ENCODE measurements at places on chromosomes 7 and 10. TPM values are rescaled to one million over a fixed set of nuclear protein-coding genes. Genes with fewer than 3 reads are reported as not detected.
A peak's percentile ranks its signal among the peaks of the same experiment; 100 is the strongest.

Gene ITGA8
- 17.5 TPM for total RNA-seq

Gene CRHR2
- 0.20 TPM for total RNA-seq

DNA sequence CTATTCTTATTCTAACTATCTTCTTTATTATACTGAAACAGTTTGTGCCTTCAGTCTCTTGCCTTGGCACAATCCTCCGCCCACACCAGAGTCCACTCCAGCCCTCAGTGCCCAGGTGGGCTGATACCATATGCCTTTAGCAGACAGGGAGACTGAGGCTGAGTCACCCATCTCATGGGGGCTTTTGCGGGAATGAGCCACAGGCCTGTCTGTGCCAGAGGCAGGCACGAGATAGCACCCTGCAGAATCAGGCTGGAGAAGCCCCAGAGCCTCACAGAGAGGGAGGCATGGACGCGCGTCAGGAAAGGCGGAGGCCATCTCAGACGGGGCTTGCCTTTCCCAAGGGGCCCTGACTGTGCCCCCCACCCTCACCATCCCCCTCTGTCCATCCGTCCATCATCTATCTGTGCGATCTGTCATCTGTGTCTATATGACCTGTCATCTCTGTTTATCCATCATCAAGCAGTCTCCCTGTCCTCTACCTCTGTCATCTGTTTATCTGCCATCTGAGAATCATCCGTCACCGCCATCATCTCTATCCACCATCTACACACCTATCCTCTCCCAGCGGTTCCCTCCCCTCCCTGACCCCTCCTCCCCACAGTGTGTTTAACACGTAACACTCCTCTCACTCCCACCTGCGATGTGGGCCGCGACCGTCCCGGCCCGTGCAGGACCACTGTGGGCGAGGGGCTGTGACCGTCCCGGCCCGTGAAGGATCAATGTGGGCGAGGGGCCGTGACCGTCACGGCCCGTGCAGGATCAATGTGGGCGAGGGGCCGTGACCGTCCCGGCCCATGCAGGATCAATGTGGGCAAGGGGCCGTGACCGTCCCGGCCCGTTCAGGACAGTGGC, 7.3 kb upstream of the ADAP1 start:
- DNase-seq = no peak

Gene TRPV6
- 1.8 TPM for total RNA-seq

Gene BLVRA
- 19.0 TPM for total RNA-seq

- DNase-seq = no peak
Observed at GRCh38 chr10:70433581-70434280, 7.8 kb downstream of the NODAL start.

DNA sequence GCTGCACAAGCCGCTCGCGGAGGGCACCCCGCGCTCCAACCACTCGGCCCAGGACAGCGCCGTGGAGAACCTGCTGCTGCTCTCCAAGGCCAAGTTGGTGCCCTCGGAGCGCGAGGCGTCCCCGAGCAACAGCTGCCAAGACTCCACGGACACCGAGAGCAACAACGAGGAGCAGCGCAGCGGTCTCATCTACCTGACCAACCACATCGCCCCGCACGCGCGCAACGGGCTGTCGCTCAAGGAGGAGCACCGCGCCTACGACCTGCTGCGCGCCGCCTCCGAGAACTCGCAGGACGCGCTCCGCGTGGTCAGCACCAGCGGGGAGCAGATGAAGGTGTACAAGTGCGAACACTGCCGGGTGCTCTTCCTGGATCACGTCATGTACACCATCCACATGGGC, 50.0 kb downstream of the FIGNL1 start:
- no peak for DNase-seq

Gene GDF2
- total RNA-seq = not detected

- DNase-seq = no peak
Observed at GRCh38 chr7:51180092-51180491, 136.5 kb downstream of the COBL start.

Gene EIF4H
- 194 TPM for total RNA-seq

DNA sequence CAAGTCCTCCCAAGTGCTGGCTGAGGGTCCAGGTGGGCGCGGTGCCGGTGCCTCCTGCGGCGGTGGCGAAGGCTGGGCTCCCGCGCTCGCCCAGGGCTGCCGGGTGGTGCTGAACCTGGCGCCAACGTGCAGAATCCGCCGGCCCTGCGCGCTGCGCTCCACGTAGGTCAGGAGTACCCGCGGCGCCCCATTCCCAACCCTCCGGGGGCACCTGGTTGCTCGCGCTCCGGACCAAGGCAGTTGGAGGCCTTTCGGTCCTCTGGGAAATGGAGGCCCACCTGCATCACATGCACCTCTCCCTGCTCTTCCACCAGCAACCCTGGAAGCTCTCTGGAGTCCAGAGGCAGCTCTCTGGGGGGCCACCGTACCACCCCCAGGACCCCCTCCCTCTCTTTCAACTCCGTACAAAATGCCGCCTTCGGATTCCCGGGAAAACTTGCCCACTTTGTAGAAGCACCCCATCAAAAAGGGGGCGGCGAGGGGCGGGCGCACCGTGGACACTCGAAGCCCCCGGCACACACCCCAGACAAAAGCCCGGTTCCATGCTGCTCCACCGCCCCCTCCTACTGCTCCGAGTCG, 745 bp downstream of the SLC16A9 start:
- no peak for DNase-seq

Gene PHTF2
- 27.6 TPM for total RNA-seq

DNA sequence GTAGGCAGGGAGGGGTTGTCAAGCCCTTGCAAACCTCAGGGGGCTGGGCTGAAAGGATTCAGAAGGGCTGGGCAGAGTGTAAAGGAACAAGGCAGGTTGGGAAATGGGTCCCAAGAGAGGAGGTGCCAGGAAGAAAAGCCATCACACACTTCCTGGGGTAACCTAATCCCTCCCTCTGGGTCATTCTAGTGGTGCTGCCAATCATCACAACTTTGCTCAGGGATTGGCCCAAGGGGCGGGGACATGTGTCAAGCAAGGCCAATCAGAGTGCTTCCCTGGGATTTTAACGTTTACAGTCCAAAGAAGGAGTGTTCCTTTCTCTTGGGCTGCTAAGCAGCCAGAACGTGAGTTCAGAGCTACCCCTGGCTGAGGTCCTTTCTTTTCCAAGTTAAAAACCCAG, 57.1 kb upstream of the NPTX2 start:
- DNase-seq = no peak

DNA sequence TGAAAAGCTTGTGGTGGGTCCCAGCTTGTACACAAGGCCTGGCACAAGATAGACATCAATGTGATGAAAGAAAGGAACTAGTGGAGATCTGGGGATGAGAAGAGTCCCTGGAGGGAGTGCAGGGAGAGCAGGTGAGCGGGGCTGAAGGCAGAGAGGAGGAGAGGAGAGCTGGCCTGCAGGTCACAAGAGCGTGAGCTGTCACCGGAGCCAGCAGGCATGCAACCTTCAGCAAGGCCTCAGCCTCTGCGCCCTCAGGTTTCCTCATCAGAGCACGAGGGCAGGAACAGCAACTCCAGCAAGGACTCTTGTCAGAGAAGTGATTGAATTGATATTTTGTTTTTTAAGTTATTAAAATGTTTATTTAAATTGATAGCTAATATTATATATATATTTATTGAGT, 188.6 kb downstream of the CXCL12 start:
- DNase-seq = no peak

Gene EMX2
- total RNA-seq = 5.5 TPM

- DNase-seq = no peak
Observed at GRCh38 chr10:56222237-56222636, 138.8 kb downstream of the ZWINT start.

Gene TMEM168
- total RNA-seq = 42.6 TPM

- DNase-seq = no peak
Observed at GRCh38 chr7:45390180-45390579, 184.0 kb upstream of the ADCY1 start.

DNA sequence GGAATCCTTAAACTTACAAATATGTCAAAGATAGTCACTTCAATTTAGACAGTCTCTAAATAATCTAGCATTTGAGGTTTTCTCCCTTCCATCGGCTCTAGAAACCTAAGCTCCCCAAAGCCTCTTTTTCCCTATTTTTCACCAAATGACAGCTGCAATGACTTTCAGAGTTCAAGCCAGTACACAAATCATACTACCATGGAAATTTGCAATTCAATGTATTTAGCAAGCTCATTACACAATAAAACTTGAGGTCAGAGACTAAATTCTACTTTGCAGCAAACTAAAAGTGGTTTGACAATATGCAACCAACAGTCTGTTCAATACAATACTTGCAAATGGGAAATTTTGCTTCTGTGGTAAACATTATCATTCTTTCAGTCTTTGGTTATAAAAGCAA, 80.3 kb downstream of the SKIDA1 start:
- no peak for DNase-seq

Gene NEURL1
- 2.1 TPM for total RNA-seq

DNA sequence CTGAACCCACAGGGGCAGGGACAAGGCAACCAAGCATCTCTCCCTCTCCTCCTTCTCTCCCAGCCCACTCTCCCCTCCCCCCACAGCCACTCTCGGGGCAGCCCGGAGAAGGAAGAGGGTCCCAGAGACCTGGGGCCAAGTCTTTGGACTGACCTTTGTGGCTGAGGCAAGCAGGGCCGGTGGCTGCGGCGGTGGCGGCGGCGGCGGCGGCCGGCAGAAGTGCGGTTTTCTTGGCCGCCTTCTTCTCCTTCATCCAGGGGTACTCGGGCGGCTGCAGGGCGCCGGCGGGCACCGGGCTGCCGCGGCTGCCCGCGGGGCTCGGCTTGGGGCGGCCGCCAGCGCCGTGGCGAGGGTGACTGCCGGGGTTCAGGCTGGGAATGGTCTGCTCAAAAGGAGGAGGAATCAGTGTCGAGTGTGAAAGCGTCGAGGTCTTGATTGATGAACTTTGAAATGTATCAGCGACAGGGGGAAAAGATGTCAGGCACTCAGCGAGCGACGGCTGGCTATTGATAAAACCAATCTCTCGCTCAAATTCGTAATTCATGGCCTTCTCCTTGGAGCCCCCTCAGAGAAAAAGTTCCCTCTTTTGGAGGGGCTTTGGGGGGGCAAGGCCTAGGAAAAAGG, 414 bp downstream of the HOXA2 start:
- no peak for DNase-seq

Gene PI4K2A
- 7.7 TPM for total RNA-seq

- peak; percentile 44 for DNase-seq
Observed at GRCh38 chr7:16638282-16639280, 7.0 kb downstream of the ANKMY2 start.

GRCh38 chr10:18140149-18140956, at the start of gene CACNB2:
Gene CACNB2, plus strand, starts transcription at chr10:18140424.
- peak; percentile 30 for DNase-seq

GRCh38 chr10:50470798-50471582, 152.8 kb downstream of the SGMS1 start:
- no peak for DNase-seq

GRCh38 chr10:22601618-22602017, 112.8 kb downstream of the PIP4K2A start:
- DNase-seq = no peak

Gene TMEM236
- total RNA-seq = 0.69 TPM

DNA sequence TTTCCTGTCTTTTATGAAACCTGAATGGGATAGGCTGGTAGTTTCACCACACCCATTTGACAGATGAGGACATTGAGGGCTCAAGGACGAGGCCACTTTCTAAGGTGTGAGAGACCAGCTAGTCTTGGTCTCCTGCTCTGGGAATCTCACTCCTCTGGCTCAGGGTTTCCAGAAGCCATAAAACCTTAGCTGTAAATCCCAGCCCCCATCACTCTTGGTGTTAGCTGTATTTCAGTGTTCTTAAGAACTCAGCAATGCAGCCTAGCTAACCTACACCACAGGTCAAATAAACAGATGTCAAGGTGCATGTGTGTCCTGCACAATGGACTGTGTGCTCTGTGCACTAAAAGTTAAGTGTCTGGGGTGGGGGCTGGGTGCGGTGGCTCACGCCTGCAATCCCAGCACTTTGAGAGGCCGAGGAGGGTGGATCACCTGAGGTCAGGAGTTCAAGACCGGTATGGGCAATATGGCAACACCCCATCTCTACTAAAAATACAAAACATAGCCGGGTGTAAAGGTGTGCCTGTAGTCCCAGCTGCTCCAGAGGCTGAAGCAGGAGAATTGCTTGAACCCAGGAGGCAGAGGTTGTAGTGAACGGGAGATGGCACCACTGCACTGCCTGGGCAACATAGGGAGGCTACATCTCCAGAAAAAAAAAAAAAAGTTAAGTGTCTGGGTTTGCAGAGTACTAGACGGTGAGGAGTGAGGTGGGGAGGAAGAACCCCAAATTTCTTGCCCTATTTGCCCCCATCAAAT, 567 bp upstream of the EPO start:
- DNase-seq = no peak

GRCh38 chr7:142381727-142382390, 124.0 kb upstream of the PRSS58 start:
- DNase-seq = no peak

GRCh38 chr7:119482209-119482608, 790.8 kb upstream of the KCND2 start:
- no peak for DNase-seq

Gene MOGAT3
- total RNA-seq = not detected

DNA sequence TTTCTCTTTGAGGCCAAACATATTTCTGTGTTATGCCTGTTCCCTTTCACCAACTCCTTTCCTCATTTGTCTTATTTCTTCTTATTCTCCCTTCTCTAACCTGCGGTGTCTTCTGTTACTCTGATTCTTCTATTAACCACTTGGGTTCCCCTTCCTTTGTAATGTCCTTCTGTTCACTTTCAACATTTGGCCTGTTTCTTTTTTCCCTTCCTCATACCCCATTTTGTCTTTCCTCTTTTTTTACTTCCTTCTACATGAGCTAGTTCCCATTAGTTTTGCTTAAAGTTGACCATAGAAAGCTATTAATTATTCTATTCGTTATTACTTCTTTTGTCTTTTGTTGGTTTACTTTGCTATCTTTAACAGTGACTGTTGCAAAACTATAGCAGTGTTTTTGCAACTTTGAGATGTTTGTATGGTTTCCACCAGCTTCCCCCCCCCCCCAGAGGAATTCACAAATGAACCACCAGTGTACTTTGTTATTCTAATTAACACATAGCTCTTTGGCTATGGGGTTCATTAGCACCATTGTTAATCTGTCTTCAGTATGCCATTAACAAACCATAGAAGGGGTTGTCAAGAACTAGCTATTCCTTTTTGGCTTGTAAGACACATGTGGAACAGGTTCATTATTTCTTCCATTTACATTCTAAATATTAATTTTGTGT, 2.9 kb downstream of the LRGUK start:
- no peak for DNase-seq

Gene FHIP2A
- total RNA-seq = 25.7 TPM

Gene HOXA10
- 2.8 TPM for total RNA-seq

DNA sequence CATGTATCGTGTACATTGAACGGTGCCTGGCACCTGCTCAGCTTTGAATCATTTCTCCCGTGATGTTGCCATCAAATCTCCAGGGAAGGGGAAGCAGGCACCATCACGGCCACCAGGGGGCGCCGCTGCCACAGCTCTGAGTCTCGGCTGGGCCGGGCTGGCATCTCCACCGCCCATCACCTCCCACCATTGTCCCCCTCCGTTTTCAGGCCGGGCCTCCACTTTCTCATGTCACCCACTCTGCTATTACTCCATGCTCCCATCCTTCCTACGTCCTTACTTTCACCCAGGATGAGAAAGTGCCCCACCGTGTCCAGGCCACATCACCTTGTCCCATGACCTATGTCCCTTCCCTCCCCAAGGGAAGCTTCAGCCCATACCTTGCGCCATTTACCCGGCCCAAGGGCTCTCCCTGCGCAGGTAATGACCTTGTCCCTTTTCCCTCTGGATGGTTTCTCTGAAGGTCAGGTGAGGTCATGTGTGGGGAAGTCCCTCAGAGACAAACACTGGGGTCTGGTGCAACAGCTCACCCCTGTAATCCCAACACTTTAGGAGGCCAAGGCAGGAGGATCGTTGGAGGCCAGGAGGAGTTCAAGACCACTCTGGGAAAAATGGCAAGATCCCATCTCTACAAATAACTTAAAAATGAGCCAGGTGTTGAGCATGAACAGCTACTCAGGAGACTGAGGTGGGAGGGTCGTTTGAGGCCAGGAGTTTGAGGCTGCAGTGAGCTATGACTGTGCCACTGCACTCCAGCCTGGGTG, 31.8 kb upstream of the OCM2 start:
- no peak for DNase-seq

Data from skin of body (tissue), 3 donors.